ENCODE measurements at places on chromosomes 3 and 15. TPM values are rescaled to one million over a fixed set of nuclear protein-coding genes. Genes with fewer than 3 reads are reported as not detected.

GRCh38 chr3:4195006-4195405, 108.2 kb upstream of the SETMAR start:
- no peak for DNase-seq

- DNase-seq, result no peak
These were observed 265.5 kb upstream of the TPRG1 start for GRCh38 chr3:188906236-188906635.

DNA sequence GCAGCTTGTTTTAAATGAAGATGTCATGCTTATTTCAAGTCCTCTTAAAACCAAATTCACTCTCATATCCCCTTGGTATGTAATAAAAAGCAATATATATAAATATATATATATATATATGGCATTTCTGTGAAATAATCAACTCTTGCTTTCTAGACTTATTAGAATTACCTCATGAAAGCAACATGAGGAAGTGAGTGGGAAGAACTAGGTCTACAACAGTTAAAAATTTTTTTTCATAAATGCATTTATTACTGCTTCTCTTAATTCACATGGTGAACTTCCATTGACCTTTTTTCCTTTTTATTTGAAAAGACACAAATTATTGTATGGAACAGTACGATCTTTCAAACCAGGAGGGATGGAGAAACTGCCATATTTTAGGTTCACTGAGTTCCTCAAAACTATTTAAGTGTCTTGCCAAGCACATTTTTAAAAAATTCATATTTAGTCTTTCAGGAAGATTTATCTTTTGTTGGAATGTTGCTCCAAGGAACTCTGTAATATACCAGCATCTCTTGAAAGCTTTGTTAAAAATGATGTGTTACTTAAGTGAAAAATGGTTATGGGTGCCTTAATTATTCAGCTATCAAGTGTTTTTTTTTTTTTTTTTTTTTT, 185.2 kb downstream of the GHSR start:
- no peak for DNase-seq

GRCh38 chr3:159859836-159860235, 128.8 kb upstream of the IL12A start:
- DNase-seq, result no peak

- no peak for DNase-seq
These were observed 123.2 kb upstream of the PLCL2 start for GRCh38 chr3:16761571-16761970.

- no peak for DNase-seq
These were observed 11.6 kb upstream of the VGLL4 start for GRCh38 chr3:11655196-11655928.

DNA sequence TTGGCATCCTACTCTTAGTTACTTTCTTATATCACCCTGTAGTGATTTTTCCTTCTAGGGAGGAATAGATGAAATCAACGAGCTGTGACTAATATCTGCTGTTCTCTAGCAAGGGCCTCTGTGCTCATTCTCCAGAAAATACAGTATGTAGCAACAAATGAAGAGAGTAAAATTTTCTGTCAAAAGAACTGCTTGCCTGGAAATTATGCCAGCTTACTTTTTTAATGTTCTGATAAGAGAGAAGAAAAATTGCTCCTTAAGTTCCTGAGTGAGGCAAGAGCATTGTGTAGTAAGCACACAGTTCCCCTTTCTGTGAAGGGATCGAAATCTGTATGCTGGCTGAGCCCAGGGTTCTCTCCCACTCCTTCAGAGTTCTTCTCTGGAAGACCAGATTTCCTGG, 51.4 kb upstream of the GK5 start:
- DNase-seq, result no peak

Gene TMEM266
- total RNA-seq, result not detected

Gene SHC4
- 0.51 TPM for total RNA-seq

Gene TRIM42
- not detected for total RNA-seq

Gene AGTR1
- total RNA-seq, result not detected

Data from dermis microvascular lymphatic vessel endothelial cell (primary cell).